ENCODE measurements at places on chromosomes 5 and 9.

GRCh38 chr9:25461416-25461815, 216.8 kb downstream of the TUSC1 start:
- no peak for DNase-seq

- no peak for DNase-seq
Observed at GRCh38 chr9:27483576-27483975, 40.5 kb upstream of the IFNK start.

GRCh38 chr5:57332361-57332760, 150.2 kb downstream of the ACTBL2 start:
- no peak for DNase-seq

DNA sequence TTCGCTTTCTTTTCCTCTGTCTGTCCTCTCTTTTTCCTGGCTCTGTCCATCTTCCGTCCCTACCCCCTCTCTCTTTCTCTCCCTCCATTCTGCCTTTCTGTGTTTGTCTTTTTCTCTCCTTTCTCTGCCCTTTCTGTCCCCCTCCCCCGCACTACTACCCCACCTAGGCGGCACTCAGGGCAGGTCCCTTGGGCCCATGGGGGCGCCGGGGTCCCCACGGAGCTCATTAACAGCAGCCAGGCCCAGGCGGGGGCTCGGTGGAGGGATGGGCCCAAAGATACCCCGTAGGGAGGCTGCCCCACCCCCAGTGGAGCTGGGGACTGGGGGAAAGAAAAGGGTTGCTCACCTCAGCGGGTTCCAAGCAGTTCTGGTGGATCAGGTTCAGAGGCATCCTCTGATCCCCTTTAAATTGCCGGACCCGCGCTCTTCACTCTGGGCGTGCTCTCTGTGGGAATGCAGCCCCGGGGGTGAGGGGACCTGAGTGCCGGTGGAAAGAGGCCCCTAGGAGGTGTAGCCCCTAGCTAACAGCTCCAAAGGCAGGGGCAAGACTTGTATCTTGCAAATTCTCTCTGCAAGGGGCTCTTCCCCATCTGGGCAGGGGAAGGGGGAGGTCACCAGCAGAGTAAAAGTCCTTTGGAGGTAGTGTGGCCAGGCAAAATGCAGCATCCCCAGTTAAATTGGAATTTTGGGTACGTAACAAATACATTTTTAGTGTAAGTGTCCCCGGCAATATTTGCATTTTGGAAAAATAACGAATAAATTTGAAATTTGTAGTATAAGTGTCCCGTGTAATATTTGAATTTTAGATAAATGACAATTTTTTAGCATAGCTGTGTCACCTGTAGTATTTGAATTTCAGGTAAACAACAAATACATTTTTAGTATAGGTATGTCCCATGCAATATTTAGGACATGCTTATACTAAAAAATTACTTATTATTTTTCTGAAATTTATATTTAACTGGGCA, 7.4 kb downstream of the LHX2 start:
- DNase-seq: no peak

- no peak for DNase-seq
Observed at GRCh38 chr5:59757442-59757841, 136.1 kb downstream of the PDE4D start.

DNA sequence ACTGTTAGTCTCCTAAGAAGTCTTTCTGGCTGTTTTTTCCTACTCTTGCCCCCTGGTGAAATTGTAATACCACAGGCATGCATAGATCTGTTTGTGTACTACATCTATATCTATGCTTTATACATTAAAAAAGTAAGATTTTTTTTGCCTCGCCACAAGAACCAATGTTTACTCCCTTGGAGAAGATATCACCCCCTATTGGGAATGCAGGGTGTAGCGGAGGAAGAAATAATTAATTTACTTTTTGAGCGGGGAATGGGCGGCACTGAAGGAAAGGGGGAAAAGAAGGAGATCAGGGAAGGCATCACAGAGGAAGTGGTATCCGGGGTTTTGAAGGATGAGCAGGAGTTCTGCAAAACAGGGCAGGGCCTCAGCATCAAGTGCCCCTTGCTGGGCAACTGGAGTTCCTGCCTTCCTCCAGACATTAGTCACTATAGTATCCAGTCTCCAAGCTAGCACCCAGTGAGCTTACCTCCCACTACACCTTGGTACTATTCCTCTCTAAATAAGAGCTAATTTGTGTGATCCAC, 134.9 kb downstream of the GABBR2 start:
- DNase-seq: no peak

GRCh38 chr5:60887746-60888145, 43.7 kb upstream of the ELOVL7 start:
- DNase-seq: no peak

- no peak for DNase-seq
Observed at GRCh38 chr5:102666164-102666946, 88.8 kb upstream of the PAM start.

DNA sequence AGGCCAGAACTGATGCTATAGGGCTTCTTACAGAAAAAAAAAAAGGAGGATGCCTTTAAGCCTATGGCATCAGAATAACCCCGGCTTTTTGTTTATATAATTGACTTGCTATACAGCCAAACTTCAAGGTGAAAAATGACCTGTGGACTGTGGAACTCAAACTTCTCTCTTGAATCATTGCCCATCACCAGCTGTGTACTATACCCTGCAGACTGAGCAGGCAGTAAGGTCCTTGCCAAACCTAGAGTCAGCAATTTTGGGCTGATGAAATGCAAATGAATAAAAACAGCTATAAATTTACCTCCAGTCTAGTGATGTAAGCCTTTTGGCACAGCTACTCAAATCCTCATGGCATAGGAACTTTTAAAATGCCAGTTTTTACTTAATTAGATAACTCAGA, 44.5 kb upstream of the PPP3R2 start:
- DNase-seq: no peak

DNA sequence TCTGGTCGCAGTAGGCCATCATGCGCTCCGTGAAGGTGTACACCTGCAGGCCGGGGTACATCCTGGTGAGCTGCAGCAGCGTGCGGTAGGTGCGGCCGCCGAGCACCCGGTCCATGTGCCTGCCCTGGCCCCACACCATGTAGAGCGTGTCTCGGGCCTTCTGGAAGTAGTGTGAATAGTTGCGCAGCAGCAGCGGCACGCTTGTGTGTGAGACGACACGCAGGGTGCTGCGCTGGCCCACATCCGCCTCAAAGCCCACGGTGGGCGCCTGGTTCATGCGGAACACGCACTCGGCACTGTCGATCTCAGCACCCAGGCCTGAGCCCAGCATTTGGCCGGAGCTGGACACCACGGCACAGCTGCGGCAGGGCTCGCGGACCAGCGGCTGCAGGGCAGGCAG, 4.5 kb downstream of the ST6GALNAC4 start:
- DNase-seq: no peak

DNA sequence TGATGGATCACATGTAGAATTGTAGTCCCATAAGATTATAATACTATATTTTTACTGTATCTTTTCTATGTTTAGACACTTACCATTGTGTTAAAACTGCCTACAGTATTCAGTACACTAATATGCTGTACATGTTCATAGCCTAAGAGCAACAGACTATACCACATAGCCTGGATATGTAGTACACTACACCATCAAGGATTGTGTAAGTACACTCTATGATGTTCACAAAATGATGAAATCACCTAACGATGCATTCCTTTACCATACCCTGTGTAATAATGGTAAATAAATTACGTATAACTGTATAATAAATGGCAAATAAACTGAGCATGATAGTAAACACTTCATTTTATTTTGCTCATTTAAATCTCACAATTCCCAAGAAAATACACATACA, 60.3 kb downstream of the RICTOR start:
- DNase-seq: no peak

DNA sequence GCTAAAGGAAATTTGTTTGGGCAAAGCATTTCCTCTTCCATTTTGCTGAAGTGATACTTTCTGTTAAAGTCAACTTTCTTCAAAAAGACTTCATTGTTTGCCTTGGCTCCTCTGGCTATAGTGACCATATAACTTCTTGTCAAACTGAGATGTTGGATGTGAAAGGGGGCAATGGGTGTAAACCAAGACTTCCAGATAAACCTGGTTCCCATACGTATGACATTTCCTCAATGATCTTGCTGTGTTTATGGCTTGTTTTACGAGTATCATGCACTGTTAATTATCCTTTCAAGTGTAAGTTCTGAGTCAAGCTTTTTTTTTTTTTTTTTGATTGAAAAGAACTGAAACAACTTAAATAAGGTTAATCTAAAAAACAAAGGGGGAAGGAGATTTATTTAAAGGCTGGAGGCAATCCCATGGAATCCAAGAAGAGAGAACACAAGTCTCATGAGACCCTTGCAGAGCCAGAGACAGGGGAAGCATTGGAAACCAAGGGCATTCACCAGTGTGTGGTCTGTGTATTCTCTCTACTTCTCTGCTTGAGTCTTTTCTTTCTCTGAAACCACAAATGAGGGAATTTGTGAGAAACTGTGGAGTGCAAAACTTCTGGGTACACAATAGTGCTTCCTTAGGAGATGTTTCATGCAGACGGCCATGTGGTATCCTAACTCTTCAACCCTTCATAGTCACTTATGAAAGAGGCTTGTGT, 335.3 kb downstream of the RAB3C start:
- DNase-seq: no peak

DNA sequence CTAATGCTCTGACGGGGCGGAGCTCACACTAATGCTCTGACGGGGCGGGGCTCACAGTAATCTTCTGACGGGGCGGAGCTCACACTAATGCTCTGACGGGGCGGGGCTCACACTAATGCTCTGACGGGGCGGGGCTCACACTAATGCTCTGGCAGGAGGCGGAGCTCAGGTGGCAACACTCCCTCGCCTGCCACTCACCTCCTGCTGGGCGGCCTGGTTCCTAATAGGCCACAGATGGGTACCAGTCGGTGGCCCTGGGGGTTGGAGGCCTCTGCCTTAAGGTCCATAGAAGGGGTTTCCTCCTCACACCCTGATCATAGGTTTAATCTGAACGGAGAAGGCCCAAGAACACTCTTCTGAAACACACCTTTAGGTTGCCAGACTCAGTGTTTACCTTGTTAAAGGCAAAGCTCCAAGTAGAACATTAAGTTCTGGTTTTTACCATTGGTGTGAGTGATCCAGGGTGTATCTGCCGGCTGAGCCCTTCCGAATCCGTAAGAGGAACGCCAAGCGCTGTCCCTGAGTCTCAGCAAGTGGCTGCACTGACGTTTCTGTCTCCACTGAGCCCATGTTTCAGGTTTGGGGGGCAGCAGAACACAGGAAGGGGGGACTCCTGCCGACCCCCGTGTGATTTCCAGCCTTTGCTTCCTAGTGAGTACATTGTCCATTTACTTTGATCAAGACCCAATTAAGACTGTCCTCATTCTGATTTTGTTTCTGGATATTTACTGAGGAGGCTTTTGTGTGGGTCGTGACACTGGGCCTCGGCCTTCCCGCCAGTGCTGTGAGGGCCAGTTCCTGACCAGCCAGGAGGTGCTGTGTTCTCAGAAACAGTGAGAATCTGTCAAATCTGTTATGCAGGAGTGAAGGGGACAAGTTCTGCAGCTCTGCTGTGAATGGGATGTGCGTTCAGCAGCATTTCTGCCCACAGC, 24.6 kb upstream of the LRRC14B start:
- DNase-seq: no peak

DNA sequence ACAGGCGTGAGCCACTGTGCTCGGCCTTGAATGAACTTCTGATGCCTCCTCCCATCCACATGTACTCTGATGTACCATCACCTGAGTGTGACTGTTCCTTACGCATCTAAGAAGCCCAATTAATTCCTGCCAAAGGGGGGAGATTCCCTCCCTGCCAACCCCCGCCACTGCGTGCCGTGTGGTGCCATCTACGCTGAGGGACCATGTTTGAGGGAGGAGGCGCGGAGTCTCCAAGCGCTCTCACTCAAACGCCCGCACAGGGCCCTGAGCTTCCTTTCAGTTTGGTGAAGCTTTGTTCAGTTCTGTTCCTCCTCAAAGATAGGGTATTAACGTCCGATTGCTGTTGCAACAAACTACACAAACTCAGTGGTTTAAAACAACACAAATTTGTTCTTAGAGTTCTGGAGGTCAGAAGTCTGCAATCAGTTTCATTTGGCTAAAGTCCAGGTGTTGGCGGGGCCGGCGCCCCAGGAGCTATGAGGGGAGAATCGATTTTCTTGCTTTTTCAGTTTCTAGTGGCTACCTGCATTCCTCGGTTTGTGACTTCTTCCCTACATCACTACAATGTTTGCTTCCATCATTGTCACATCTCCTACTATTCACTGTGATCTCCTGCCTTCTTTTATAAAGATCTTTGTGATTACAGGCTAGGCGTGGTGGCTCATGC, 13.9 kb upstream of the PRXL2C start:
- DNase-seq: no peak

- no peak for DNase-seq
Observed at GRCh38 chr5:147693233-147693632, 89.3 kb downstream of the JAKMIP2 start.

- DNase-seq: no peak
Observed at GRCh38 chr5:163578652-163579051, 73.2 kb downstream of the MAT2B start.

- DNase-seq: no peak
Observed at GRCh38 chr5:148875205-148875875, 48.9 kb downstream of the ADRB2 start.

GRCh38 chr5:111518777-111519176, 6.4 kb upstream of the STARD4 start:
- no peak for DNase-seq
